ENCODE measurements at places on chromosomes 13 and 19.
A peak's percentile ranks its signal among the peaks of the same experiment; 100 is the strongest.

DNA sequence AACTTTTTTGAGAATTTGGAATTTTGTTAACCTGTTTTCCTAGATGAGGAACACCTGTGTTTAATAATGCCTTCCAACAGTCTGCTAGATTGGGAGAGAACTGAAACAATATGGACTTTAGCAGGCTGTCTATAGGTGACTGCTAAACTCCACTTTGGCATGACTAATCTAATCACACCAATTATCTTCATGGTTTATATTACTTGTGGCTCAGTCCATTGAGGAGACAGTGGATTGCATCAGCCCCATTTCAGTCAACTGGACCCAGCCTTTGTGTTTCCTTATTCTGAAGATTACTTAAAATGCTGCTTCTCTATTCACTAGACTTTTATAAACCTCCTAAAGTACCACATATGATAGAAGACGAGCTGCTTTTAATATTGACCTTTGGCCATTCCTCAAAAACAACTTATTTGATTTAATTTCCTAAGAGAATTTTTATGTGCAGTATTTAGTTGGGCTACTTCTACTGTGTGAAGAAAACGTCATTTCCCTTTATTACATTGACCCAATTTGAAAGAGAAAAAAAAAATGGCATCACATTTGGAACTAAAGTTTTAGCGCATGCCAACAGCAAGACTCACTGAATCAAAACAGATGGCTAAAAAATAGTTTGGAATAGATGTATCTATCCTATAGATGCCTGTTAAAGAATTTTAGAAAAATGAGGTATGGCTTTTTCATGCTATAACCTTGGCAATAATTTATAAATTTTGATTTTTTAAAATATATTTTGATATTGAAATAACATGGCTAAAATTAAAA lies 295.8 kb downstream of the NDFIP2 start:
- no peak for DNase-seq

GRCh38 chr19:40619333-40620160 lies 18.4 kb downstream of the LTBP4 start:
- DNase-seq, result no peak

DNA sequence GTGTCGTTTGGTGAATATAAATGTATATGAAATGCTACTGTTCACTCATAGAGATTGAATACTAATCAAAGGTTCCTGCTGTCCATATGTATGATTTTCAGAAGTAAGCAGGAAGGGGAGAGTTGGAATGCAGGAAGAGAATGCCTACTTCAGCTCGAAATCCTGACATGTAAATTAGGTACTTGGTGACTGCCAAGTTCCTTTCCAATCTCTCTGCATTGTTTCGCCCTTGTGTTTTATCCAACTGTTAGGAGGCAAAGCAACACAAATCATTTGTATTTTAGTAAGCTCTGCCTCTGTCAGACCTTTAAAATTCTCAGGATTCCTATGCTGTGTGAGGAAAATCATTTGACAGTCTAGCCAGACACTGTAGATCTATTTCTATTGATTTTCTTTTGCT lies 9.0 kb downstream of the STARD13 start:
- no peak for DNase-seq

GRCh38 chr19:13133241-13133870 lies 15.3 kb downstream of the NACC1 start:
- no peak for DNase-seq

- DNase-seq, result no peak
These were observed 225.8 kb downstream of the UQCRFS1 start for GRCh38 chr19:28987177-28987576.

DNA sequence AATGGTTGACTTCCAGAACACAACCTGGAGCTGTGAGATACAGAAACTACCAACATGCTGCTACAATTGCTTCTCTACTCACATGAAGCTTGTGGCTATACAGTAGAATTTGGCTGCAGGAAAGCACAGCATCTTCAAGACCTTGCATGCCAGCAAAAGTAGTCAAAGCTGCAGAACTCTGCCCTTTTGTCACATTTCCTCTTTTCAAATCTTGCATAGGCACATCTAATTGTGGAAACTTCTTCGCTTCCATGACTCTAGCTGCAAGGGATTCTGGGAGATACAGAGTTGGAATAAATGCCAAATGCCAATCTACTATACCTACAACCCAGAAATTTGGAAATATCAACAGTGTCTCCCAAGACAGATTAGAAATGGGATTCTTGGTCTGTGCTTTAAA lies 462.2 kb downstream of the FOXO1 start:
- no peak for DNase-seq

DNA sequence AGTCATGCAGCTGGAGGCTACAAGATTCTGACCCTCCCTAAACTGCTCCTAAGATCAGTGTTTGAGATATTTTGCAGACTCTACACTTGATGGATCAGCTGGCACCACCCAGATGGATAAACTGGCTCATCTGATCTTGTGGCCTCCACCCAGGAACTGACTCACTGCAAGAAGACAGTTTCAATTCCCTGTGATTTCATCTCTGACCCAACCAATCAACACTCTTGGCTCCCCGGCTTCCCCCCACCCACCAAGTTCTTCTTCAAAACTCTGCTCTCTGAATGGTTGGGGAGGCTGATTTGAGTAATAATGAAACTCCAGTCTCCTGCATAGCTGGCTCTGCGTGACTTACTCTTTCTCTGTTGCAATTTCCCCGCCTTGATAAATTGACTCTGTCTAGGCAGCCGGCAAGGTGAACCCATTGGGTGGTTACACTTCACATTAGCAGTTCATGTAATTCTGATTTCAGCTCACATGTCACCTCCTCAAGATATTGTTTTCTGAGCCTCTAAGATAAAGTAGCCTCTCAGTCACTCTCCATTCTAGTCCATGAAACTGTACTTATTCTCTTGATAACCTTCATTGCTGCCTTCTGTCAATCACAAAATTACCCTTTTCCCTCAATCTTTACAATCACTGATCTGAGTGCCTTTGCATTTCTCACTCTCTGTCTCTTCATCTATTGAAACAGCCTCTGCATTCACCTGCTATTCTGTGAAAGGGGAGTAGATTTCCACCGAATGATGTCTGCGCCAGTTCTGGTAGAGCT lies 9.9 kb upstream of the FPR3 start:
- no peak for DNase-seq

DNA sequence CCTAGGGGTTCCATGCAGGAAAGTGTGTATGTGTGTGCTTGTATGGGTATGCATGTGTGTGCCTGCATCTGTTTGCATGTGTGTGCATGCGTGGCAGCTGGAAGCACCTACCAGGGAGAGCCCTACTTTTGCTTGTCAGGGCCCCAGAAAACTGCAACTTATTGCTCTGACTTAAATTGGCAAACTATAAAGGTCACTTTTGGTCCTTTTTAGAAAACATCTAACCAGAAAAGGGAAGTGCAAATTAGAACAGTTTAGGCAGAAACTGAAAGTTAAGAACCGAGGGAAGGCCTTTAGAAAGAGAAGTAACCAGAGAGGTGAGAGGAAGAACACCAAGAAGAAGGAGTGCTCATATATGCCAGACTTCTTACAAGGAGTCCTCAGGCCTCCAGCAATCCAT lies 32.5 kb downstream of the DLEU7 start:
- no peak for DNase-seq

DNA sequence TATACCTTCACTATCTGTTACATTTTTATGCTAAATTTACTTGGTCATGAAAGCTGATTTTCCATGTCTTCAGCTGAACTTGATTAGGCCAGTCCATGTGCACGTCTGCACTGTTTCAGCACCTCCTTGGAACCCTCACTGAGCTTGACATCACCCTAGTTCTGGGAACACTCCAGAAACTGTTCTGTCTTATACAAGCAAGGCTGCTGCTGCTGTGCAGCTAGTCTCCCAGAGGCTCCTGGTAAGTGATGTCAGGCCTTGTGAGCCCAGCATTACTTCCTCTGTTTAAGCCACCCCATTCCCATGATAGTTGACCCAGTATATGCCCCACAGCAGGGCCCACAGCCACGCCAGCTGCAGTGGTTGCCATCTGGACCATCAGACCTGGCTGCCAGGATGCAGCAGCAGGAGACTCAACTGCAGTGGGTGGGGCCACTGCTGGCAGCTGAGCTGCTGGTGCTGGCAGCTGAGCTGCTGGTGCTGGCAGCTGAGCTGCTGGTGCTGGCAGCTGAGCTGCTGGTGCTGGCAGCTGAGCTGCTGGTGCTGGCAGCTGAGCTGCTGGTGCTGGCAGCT lies 90.5 kb upstream of the AKAP11 start:
- no peak for DNase-seq

- DNase-seq, result no peak
These were observed 407 bp downstream of the RAB3A start for GRCh38 chr19:18203408-18203862.

DNA sequence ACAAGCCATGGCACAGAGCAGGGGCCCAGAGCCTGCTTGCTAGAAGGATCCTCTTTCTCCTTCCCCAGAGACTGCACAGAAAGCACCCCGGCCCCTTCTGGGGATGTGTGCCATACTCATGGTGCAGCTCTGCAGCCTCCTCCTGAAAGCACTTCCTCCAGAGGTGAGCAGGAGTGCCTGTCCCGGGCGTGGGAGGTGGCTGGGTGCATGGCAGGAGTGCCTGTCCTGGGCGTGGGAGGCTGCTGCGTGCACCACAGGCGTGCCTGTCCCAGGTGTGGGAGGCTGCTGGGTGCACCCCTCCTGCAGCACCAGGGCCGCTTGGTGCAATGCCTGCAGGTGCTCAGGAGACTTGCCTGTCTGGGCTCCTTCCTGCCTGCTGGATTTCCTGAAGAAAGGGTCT lies 913.3 kb downstream of the UQCRFS1 start:
- DNase-seq, result no peak

GRCh38 chr13:80486402-80486801 lies 145.5 kb upstream of the SPRY2 start:
- no peak for DNase-seq

DNA sequence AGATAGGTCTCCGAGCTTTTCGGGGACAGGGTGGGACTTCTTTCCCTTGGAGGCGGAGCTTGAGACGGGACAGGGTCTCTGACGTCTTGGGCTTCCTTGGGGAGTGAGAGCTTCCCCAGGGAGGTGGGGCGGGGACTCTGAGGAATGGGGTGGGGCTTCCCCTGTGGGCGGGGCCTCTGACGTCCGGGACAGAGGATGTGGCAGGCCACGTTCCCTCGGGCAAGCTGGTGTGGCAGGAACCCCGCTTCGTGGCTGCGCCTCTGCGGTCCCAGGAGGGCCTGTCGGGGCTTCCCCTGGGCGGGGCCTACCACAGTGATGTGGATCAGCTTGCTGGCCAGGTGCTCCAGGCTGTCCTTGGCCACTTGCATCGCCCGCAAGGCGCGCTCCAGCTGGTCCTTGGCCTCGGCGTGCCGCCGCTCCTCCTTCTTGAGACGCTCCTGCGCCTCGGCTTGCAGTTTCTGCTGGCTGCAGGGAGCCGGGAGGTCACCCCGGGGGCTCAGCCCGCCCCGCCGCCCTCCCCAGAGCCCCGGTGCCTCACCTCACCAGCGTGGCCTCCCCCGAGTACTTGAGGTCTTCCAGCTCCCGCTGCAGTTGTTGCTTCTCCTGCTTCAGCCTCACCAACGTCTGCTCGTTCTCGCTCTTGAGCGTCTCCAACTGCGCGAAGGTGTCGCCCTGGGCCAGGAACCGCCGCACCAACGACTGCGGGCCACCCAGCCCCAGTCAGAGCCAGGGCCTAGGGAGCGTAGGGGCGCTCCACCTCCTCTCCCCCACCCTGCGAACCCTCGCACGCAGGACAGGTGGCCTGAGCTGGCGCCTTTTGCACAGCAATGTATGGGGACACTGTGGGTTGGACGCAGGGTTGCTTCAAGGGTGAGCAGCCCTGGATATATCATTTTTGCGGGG lies 3.3 kb upstream of the RGL3 start:
- peak; percentile 43 for DNase-seq

GRCh38 chr19:30549151-30549550 lies 177.0 kb downstream of the ZNF536 start:
- no peak for DNase-seq

DNA sequence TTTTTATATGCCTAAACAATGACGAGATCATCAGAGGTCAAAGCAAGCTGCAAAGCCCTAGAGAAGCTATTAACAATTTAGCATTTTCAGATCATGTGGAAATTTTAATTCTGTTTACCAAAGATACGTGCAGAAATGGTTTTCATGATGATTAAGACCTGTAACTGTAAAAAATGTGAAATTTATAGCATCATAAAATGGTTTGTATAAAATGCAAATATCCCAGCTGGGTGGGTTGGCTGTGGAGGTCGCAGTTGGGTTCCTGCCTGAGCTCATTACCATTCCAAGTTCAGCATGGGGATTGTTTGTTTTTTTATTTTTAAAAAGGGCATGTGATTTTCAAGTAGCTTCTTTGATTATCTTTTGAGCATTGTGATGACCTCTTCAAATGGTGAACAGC lies 47.9 kb upstream of the SIAH3 start:
- no peak for DNase-seq

Measured in central memory CD8-positive, alpha-beta T cell (primary cell).